ENCODE measurements at places on chromosomes 1 and 21.
A peak's percentile ranks its signal among the peaks of the same experiment; 100 is the strongest.

- no peak for DNase-seq
Measured at GRCh38 chr1:10429868-10430215, 391 bp upstream of the CENPS start.

- no peak for DNase-seq
Measured at GRCh38 chr1:54845772-54846171, 41.2 kb downstream of the DHCR24 start.

DNA sequence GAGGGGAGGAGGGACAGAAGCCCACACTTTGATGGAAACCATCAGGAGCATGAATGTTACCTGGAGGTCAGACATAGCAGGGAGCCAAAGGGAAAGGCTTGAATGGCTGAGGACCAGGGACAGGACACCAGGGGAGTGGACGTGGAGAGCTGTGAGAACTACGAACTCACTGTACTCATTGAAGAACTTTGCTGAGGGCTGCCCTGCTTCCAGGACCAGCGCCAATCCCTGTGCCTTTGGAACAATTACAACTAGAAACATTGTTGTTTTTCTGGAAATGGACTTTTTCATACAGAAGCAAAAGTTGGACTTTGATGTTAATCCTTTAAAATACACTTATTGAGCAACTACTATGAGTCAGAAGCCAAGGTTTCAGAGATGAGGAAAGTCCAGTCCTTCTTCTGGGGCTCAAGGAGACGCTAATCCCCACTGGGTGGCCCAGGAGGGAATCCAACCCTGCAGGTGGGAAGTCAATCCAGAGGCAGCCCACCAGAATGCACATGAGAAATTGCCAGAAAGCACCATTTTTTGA lies 12.9 kb downstream of the TSPAN2 start:
- no peak for DNase-seq

DNA sequence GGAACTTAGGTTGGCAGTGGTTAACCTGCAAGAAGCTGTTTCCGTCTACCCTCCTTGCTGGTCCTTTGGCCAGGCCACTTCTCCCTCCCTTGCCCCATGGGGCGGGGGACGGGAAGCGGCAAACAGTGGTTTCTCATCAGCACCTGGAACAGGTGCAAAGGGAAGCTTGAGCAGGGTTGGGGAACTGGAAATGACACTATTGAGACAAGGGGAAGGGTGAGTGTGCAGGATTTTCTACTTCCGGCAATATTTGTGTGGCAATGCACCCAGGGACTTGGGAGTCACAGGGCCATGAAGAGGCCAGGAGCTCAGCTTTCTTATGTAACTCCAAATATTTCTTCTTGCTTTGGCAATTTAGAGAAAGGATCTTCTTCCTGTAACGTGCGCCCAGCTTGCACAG lies 29.0 kb upstream of the SARS1 start:
- DNase-seq = no peak

DNA sequence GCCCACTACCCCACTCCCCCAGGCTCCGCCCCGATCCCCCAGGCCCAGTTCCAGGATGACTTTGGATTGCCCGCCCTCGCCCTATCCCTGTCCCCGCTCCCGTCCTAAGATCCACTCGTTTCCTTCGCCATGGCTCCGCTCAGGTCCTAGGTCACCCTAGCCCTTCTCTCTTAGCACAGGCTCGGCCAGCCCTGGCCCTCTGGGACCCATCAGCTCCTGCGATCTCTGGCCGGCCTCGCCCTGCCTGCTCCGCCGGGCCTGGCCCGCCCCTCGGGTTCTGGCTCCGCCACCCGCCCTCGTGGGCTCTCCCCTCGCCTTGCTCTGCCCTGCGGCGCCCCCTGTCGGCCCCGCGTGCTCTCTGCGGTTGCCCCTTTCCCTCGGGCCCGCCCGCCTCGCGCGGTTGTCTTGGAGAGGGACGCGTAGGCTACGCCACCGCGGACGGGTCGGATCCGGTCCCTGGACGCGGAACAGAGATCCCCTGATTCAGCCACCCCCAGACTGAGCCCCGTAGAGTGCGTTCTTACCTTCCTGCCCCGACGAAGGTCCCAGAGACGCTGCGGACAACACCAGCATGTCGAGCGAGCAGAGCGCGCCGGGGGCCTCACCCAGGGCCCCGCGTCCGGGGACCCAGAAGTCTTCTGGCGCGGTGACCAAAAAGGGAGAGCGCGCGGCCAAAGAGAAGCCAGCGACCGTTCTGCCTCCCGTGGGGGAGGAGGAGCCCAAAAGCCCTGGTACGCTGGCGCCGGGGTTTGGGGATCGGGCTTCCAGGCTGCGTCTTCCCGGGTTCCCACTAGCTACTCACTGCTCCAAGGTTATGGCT lies at the start of gene LRRC71:
LRRC71 (plus strand) TSS at position 400 of the 820 bp plus-strand sequence; CDS start at position 572, 172 bp downstream.
- DNase-seq = no peak

DNA sequence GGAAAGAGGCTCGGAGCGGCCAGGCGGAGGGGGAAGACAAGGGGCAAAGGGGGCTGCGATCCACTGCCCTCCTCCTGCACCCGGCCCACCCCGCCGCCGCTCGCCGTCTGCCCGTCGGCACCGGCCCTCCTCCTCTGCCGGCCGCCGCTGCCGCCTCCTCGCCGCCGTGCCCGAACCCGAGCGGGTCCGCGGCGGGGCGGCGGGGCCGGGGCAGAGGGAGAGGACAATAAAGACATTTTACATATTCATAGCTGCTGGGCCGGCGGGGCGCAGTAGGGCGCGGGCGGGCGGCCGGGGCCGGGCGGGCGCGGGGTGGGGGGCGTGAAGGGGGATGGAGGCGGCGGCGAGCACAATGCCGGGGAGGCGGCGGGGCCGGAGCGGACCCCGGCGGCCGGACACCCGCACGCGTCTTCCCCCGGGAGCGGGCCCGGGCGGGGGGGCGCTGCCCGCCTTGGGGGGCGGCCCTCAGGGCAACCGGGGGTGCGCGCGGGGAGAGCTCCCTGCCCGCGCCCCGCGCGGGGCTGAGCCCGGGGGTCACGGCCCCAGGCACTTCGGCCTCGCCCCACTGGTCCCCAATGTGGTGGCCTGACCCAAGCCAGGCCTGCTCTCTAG lies 546 bp downstream of the POU2F1 start:
- no peak for DNase-seq

DNA sequence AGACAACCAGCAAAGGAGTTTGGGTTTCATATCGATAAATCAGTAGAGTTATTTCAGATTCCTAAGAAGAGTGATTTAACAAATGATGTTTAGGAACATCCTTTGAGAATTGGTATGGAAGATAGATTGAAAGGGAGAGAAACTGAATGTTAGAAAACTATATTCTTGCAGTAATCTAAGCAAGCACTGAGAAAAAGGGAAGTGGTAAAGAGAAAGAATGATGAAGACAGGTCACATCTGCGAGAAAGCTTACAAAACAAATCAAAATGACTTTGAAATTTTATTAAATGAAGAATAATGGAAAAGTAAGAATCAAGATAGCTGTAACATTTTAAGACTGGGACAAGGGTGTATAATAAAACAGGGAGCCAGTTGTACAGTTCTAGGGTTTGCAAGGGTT lies 177.0 kb downstream of the HS2ST1 start:
- no peak for DNase-seq

DNA sequence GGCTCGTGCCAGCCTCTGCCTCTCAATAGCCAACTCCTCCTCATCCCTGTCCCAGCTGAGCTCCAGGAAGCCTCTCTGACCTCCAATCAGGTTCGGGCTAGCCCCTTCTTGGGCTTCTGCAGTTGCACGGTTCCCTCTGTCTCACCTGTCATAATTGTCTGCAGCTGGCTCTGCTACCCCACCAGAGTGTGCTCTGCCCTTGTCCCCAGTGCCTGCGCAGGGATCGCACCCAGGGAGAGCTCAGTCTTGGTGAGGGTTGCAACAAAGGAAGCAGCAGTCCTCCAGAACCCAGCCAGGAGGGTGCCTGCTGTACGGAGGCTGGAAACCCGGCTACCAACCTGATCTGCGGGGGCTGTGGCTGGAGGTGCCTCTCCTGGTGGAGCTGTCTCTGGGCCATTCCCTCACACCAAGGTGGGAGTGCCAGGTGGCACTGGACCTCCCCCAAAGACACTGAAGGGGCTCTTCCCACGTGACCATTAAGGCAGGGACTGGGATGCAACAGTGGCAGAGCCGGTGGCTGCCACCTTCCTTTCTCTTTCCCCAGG lies 63.5 kb upstream of the DMRTB1 start:
- no peak for DNase-seq

DNA sequence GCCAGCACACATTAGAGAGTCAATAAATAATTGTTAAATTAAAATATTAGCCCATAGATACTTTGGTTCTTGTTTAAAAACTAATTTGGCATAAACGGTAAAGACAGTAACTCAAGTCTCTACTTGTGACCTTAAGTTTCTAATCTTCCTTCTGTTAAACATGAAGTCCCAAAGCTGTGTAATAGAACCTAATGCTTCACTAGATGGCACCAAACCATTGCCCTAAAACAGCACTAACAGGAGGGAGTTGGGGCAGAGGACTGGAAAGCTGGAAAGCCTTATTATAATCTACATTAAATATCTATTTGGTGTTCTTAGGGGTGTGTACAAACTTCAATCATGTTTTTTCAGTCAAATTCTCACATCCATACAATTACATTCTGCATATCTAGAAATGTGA lies 176.7 kb downstream of the OLFM3 start:
- peak; percentile 4 for DNase-seq

DNA sequence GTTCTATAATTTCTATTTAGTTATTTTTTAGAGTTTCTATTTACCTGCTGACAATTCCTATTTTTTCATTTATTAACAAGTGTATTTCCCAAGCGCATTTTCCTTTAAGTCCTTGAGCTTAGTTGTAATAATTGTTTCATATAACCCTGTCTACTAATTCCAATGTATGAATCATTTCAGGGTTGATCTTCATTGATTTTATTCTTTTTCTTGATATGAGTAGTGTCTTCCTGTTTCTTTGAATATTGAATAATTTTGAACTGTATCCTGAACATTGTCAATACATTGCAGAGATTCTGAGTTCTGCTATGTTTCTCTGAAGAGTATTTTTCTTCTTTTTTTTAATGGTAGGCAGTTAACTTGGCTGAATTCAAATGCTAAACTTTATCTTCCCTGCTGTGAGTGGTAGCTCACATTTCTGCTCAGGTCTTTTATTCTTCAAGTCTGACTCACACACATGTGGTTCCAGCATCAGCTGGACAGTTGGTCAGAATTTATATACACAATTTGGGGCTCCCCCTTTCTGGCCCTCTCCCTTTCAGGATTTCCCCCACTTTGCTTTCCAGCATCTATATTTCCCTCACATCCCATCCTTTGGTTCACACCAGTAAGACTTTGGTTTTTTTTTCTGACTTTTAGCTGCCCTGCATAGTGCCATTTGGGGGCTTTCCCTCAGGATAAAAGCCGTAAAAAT lies 54.4 kb upstream of the WDR26 start:
- no peak for DNase-seq

GRCh38 chr1:248810727-248811513 lies 14.8 kb downstream of the SH3BP5L start:
- DNase-seq = no peak

DNA sequence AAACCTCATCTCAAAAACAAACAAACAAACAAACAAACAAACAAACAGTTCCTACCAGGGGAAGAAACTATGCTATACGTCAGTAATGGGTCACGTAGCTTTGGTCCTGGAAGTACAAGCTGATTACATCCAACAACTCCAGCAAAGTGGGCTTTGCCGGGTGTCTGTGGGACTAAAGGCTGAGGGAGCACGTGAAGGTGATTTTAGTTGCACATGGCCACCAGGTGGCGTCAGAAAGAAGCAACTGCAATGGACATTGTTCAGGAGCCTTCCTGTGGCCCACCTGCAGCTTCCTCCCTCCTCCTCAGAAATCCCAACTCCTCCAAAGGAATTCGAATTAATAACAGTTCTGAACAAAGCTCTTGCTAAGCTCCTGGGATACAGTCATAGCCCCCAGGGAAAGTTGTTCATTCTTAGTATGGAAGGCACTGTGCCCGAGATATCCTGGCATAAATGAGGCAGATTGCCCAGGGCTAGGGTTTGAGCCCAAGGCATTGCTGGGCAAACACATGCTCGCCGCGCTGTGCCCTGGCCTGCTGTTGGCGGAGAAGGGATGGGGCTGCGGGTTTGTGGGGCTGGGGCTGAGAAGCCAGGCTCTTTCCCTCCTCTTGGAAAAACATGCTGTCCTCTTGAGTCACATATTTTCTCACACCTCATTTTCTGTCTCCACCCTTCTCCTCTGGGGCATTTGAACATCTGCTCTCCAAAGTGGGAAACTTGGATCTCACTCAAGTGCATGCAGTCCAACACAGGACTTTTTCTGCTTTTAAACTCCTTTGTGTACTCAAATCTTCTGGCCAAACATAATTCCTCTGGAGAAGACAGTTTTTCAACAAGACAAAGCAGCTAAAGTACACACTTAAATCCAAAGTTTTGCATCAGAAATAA lies 28.6 kb downstream of the AKNAD1 start:
- DNase-seq = peak; percentile 75

DNA sequence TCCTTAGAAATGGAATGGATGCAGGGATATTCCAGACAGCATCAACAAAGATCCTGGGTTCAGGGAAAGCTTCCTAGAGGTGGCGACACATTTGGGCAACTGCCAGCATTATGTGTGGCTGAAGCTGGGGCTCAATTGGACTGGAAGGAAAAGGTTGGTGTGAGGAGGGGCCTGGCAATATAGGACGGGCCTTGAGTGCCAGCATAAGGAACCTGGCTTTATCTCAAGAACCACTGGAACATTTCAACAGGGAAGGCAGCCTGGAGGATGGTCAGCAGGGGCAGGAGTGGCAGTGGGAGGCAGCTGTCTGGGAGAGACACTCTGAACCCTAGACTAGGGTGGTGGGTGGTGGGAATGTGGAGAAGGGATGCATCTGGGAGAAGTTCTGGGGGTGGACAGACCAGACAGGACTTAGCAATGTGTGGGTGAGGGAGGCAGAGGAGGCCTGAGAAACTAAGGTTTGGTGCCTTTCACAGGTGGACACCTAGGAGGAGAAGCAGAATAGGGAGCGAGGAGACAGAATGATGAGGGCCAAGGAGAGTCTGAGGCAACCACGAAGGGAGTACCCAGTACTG lies 3.5 kb downstream of the SH3BGRL3 start:
- no peak for DNase-seq

GRCh38 chr1:9910076-9910422 lies at the start of gene CTNNBIP1:
Gene CTNNBIP1, minus strand, starts transcription at chr1:9910269. Its CDS starts 38,205 bp downstream, at chr1:9872064.
- no peak for DNase-seq

DNA sequence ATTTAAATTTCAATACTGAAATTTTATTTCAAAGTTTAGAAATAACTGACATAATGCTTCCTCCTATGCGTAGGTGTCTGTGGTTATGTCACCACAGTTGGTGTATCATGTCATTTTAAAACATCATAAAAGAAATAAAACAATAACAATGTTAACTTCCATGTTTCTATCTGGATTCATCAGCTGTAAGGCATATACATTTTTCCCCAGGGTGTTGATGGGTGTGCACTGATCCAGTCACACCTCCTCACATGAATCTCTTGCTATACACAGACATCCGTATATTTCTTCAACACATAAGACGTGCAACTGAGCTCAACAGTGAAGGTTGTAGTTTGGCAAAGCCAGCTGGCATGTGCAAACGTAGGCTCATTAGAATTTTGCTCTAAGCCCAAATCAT lies 6.2 kb downstream of the KCNA3 start:
- no peak for DNase-seq

GRCh38 chr1:43530483-43531106 lies at the start of gene PTPRF:
Gene PTPRF, plus strand, starts transcription at chr1:43530883. Its CDS starts 14,193 bp downstream, at chr1:43545076.
- no peak for DNase-seq

Measured in HS-27A (cell line).